ENCODE measurements at places on chromosomes 5 and 9.

- peak; percentile 47 for DNase-seq
These were observed 54.4 kb downstream of the ANKH start for GRCh38 chr5:14816999-14817761.

GRCh38 chr9:35918780-35919179, 9.5 kb downstream of the SPAAR start:
- no peak for DNase-seq

- DNase-seq, result no peak
These were observed 61.5 kb upstream of the CTXN3 start for GRCh38 chr5:127587246-127587917.

DNA sequence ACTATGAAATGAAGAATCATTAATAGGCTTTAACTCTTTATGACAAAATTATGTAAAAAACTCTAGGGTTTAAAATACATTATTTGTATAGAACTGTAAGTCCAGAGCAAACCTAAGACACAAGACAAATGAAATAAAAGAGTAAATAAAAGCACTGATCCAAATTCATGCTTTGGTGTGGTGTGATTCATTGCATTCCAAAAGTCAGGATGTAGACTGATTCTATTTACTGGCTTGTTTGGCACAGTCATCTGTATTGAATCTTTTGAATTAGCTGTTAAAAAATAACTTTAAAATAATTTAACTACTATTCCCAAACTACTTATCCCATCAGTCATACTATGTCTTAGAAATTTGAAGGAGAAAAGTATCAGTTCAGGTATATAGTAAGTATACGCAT, 31.1 kb downstream of the IL4 start:
- DNase-seq, result no peak

Data from activated naive CD8-positive, alpha-beta T cell treated with anti-CD3 and anti-CD28 coated beads, Interleukin-2, amount 50 U/mL, for 24 hours (primary cell).